ENCODE measurements at places on chromosomes 1 and 21. TPM values are rescaled to one million over a fixed set of nuclear protein-coding genes. Genes with fewer than 3 reads are reported as not detected.

Gene CLCNKA
- total RNA-seq, result 0.09 TPM

Gene KIRREL1
- total RNA-seq, result 96.9 TPM

Gene CD1E
- not detected for total RNA-seq

Gene ETV3L
- total RNA-seq, result not detected

Gene SPATA46
- not detected for total RNA-seq

Gene CR1L
- not detected for total RNA-seq
